ENCODE measurements at places on chromosomes 13 and 19.

DNA sequence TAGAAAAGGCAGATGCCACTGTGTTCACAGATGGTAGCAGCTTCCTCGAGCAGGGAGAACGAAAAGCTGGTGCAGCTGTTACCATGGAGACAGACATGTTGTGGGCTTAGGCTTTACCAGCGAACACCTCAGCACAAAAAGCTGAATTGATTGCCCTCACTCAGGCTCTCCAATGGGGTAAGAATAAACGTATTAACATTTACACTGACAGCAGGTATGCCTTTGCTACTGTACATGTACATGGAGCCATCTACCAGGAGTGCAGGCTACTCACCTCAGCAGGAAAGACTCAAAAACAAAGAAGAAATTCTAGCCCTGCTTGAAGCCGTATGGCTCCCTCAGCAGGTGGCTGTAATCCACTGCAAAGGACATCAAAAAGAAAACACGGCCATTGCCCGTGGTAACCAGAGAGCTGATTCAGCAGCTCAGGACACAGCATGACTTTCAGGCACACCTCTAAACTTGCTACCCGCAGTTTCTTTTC lies 197.7 kb downstream of the ZNF737 start:
- no peak for DNase-seq

GRCh38 chr13:75455962-75456361 lies 26.0 kb downstream of the TBC1D4 start:
- DNase-seq = no peak

DNA sequence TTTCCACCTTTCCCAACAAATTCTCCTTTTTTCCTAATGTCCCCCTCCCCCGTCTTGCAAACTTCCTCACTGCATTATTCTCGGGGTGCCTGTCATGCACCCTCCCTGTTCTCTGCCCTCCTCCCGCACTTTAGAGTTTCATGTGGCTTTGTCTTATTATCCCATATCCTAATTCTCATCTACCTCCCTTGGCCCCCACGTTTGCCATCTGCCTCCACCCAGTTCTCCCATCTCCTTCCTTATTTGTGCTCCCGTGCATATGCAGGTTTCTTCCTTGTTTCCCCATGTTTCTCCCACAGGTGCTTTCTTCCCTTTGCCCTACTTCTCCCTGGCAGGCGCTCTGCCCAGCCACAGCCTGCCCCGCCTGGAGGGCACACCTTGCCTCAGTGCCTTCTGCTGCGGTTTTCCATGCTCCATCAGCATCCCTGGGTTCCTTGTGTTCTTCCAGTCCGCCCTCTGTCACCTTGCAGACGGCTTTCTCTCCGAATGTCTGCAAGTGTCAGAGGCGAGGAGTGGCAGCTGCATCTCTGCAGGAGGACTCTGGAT lies 1.5 kb downstream of the SPATA13 start:
- no peak for DNase-seq

DNA sequence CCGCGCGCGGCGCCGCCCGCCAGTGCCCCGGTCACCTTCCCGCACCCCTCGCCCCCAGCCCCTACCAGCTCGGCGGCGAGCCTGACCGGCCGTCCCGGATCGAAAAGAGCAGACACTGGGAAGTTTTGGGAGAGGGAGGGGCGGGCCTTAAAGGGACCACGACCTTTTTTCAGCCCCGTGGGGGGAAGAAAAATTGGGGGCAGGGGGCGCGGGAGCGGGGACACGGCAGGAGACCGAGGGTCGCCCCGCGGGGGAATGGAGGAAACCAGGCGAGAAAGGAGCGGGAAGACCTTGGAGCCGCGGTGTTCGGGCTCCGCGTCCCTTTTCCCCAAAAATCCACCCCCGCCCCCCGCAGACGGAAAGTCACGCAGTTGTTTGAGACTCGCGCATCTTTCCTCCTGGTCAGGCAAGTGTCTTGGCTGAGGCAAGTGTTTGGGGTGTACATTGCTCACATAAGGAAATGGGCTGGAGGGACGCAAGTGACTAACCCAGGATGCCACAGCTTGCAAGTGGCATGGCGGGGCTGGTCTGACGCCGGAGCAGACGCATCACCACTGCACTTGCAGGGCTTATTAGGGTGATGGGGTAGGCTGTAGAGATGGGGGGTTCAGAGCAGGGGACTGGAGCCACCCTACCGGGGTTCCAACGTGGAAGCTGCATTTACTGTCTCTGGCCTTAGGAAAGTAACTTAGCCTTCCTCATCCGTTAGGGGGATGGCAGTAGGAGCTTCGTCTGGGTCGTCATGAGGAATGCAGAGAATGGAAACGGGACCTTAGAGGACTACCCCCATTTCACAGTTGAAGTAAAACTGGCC lies 2.7 kb upstream of the HNRNPL start:
- DNase-seq = peak; percentile 68

GRCh38 chr13:65600702-65601101 lies 1629.4 kb downstream of the PCDH9 start:
- no peak for DNase-seq
